ENCODE measurements at places on chromosomes 2 and 18.
A peak's percentile ranks its signal among the peaks of the same experiment; 100 is the strongest.

- no peak for DNase-seq
Measured at GRCh38 chr18:49025767-49026500, 75.2 kb upstream of the SMAD7 start.

DNA sequence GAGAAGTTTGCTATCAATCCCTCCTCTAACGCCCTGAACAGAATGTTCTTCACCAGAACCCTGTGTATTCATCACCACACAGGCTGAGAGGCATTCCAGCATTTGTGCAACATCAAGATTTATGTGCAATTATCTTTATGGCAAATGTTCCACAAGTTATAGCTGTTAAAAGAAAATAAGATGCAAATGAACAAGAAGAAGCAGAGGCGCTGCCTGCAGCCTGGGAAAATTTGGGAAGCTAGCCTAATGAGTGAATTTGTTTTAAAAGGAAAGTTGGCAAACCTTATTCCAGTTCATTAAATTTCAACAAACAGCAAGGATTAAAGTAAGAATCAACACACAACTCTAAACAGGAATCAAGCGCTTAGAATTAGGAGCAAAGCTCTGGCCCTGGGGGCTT lies 5.3 kb downstream of the TPO start:
- no peak for DNase-seq

DNA sequence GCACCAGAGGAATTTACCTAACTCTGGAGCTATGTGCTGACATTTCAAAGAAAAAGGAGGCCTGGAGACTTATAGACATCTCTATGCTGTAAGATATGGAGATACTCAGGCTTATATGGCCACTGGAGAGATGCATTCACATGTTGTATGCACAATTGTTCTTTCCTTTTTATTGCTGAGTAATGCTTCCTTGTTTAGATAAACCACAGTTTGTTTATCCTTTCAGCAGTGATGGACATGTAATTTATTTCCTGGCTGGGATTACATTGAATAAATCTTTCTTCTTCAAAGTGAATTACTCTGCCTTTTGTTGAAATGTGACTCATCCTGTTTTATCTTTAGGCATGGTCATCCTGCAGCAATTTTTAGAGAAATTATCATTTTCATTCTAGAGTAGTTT lies 716.7 kb upstream of the GCFC2 start:
- no peak for DNase-seq

DNA sequence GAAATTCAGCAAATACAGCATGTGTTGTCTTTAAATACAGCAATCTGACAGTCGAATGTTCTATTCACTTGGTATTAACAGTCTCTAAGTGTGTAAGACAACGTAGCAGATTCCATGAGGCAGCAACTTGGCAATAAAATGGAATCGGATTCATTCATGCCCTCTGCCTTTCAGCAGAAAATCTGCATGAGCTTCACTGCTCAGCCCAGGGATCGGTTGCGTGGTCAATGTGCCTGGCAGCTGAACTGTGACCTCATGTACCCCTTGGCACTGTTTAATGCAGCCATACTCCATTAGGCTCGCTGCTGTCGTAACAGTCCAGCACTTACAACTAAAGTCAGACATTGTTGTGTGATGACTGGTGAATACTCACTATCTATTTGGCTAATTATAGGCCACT lies 17.7 kb upstream of the RGPD4 start:
- DNase-seq = no peak

DNA sequence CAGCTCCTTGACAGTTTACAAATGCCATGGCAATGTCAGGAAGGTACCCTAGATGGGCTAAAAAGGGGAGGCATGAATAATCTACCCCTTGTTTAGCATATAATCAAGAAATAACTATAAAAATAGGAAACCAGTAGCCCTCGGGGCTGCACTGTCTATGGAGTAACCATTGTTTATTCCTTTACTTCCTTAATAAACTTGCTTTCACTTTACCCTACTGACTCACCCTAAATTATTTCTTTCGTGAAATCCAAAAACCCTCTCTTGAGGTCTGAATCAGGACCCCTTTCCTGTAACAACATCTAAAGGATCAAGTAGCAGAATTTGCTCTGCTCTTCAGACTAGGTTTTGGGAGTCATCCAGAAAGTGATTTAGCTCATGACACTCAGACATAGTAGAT lies 43.7 kb downstream of the CD8B2 start:
- no peak for DNase-seq

GRCh38 chr2:45177870-45178269 lies 168.6 kb upstream of the SIX2 start:
- DNase-seq = no peak

GRCh38 chr2:203033395-203033794 lies 18.7 kb downstream of the NBEAL1 start:
- no peak for DNase-seq

GRCh38 chr2:85905187-85905666 lies 16.4 kb upstream of the ST3GAL5 start:
- DNase-seq = no peak

GRCh38 chr2:163347982-163348856 lies 387.6 kb downstream of the FIGN start:
- DNase-seq = peak; percentile 80

GRCh38 chr18:46350598-46351159 lies 246.5 kb downstream of the HAUS1 start:
- no peak for DNase-seq

DNA sequence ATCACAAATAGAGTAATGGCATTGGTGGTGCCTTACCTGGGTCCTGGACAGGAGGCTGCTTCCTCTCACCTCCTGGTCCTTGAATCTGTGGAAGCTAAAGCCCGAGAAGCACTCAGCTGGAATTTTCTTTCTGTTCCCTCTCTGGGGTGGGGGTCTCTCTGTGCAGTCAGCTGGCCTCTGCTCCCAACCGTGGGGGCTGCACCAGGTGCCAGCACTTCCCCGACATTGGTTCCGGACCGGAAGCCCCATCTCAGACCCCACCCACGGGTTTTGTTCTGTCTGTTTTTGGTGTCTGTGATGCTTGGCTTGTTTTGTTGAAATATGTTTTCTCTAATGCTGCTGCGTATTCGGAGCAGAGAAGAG lies 154.7 kb downstream of the TWIST2 start:
- DNase-seq = no peak

- no peak for DNase-seq
Measured at GRCh38 chr18:26806224-26806623, 59.3 kb downstream of the AQP4 start.

DNA sequence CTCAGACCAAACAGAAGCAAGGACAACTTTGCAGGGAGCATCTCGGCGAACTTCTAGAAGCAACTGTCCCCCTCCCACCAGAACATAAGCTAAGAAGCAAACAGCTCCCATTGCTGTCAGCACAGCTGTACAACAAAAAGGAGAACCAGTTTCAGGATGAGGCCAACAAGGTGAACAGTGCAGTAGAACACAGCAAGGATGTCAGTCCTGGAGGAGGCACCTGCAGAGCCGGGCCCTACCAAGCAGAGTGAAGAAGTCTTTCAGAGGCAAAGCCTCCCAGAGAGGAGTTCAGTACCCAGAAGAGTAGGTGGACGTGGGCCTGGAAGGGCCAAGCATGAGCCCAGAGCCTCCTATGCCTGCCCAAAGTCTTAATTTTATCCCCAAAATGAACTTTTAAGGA lies 1.0 kb downstream of the PASK start:
- DNase-seq = no peak

- no peak for DNase-seq
Measured at GRCh38 chr2:204260901-204261300, 284.4 kb upstream of the PARD3B start.

DNA sequence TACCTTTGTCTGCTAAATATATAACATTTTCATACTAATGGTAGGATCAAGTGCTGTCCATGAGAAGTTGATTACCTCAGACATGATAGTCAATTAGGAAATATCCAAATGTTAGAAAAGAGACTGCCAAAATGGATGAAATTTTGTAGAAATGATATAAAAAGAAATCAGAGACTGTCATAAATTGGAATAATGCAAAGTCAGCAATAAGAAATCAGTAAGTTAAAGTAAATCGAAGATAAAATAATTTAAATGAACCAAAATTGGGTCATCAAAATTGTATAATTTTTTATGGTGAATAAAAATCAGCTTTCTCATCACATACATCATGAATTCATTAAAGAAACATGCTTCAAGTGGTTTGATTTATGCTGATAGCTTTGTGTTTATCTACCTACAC lies 165.3 kb upstream of the CDH2 start:
- no peak for DNase-seq

- DNase-seq = no peak
Measured at GRCh38 chr2:113976277-113976928, 86.5 kb downstream of the ACTR3 start.

DNA sequence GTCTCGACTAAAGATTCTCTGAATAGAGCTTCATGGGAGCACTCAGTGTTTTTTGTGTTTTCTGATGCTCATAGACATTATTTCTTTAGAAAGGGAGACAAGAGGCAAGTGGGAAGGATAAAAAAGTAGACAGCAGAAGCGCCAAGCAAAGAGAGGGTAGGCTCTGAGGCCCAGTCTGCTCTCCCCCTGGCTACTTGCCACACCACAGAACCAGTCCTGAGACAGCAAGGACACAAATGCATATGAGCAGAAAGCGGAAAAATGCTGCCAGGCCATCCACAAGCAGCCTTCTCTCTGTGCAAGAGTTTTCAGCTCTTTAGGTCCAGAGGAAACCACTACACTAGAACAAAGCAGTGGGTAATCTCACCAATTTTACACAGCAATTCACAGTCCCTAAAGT lies 285.4 kb downstream of the ZNF521 start:
- DNase-seq = no peak

DNA sequence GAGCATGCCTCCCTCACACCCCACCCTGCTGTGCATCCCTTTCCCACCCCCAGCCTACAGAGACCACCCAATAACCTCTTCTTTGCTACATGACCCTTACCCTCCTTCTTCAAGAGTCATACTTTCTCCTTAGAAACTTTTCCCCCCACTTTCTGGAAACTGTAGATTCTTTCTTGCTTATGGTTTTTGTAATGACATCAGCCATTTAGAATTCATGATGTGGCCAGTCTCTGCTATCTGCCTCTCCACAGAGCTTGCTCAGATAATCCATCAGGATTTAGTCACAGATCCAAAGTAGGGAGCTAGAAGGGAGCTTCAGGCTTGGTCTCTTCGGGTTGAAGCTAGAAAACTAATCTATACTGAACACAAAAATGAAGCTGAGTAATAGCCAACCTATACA lies 36.5 kb downstream of the GALM start:
- no peak for DNase-seq

DNA sequence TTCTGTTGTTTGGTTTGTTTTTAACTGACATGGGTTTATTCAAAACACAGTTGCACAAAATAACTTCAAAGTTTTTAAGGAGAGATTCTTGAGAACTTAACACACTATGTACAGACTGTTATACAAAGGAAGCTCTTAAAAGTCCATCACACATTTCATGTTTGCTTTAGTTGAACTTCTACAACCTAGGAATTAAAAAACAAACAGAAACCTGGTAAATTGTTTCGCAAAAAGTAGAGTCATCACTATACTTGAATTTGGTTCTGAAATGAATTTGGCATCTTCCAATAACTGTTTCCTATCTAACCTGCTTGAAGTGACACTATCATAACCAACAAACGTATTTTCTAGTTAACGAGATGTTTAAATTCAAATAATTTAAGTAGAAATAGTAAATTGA lies 21.8 kb downstream of the TRIP12 start:
- no peak for DNase-seq

DNA sequence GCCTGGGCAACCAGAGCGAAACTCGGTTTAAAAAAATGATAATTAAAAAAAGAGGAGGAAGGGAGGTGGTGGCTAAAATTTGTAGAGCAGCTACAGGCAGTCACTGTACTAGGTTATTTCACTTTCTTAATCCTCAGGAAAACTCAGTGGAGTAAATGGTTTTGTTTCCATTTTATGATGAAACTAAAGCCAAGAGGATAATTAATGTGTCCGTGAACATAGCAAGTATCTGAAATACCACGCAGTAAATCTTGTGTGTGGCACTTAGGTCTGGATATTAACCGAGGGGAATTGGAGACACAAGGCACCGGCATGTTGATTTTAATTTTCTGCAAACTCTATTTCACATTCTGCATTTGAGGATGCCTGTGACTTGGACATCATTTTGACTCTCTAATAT lies 14.5 kb downstream of the SH3BP4 start:
- DNase-seq = peak; percentile 1

- DNase-seq = no peak
Measured at GRCh38 chr2:158197940-158198339, 96.3 kb downstream of the UPP2 start.

- DNase-seq = peak; percentile 80
Measured at GRCh38 chr2:160294339-160294803, 94.3 kb upstream of the ITGB6 start.

- DNase-seq = no peak
Measured at GRCh38 chr2:65142515-65142914, 12.6 kb upstream of the RAB1A start.

- peak; percentile 32 for DNase-seq
Measured at GRCh38 chr2:127199223-127199622, 20.9 kb downstream of the CYP27C1 start.

- no peak for DNase-seq
Measured at GRCh38 chr2:25029183-25029554, 12.7 kb upstream of the EFR3B start.

DNA sequence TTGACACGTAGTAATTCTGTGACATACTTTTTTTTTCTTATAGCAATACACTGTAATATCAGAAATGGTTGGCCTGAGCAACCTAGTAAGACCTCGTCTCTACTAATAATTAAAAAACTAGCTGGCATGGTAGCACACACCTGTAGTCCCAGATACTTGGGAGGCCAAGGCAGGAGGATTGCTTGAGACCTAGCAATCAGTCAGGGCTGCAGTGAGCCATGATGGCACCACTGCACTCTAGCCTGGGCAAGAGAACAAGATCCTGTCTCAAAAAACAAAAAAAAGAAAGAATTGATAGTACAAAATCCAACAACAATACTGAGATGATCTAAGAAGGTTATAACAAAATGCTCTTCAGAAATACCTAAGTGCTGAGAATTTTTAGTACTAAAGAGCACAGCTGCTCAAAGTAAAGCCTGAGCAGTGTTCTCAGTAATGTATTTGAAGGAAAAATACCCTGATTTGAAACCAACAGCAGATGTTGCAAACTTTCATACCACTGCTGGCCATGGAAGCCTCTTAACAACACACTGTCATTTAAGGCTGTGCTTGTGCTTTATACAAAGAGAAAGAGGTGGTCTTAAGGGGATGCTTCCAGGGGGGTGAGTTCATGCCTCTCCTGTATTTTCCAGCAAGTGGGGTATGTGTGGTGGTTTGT lies 132.6 kb upstream of the CDCA7 start:
- no peak for DNase-seq

DNA sequence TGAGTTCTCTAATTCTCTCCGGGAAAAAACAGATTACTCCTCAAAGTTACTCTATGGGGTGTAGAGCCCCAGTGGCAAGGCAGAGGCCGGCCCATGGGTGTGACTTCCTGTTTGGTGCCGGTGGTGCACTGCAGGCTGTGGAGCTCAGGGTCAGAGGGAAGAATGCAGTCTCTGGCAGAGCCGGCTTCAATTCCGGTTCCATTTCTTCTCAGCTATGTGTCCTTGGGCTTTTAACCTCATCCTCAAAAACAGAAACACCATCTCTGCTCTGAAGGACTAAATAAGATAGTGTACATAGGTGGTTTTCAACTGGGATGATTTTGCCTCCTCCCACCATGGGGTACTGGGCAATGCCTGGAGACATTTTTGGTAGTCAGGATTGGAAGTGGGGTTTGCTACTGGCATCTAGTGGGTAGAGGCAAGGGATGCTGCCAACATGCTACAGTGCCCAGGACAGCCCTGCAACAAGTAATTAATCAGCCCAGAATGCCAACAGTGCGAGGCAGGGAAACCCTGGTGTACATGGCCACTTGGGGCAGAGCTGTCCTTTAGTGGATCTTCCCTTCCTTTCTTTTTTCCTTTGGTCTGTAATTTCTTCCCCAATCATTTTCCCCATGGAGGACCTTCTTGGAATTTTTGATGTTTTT lies 81.2 kb downstream of the INSIG2 start:
- peak; percentile 63 for DNase-seq
